ENCODE measurements at places on chromosomes 6 and 20.

- no peak for DNase-seq
Observed at GRCh38 chr20:53792946-53793536, 199.4 kb upstream of the ZNF217 start.

DNA sequence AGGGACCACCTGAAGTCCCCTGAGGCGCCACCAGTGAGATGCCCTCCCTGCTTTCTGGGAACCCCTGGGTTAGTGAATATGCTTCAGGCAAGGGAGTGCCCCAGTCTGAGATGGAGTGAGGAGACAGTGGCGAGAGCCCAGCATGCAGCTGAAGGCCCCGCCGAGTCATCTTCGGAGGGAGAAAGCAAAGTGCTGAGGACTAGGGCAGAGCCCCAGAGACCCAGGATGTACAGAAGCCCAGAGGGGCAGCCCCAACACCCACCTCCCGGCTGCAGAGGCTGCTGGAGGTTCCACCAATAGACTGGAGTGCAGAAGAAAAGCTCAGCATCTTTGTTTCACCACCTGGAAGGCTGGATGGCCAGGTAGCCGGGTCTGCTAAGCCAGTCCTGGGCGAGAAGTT is 14.1 kb downstream of the ANKRD60 start:
- DNase-seq: no peak

DNA sequence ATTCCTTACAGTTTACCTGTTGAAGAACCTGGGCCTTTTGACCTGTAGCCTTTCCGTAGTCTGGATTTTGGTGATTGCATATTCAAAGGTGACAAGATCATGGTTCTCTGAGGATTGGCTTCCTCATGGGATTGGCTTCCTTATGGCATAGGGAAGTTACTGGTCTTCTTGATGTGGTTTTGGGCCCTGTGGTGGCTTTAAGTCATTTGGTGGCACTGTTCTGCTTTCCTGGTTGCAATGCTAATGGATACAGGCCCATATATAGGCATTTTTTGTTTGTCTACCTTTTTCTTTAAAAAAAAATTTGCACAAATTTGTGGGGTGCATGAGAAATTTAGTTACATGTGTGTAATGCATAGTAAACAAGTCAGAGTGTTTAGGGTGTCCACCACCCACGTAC is 185.7 kb downstream of the CDKAL1 start:
- DNase-seq: no peak

DNA sequence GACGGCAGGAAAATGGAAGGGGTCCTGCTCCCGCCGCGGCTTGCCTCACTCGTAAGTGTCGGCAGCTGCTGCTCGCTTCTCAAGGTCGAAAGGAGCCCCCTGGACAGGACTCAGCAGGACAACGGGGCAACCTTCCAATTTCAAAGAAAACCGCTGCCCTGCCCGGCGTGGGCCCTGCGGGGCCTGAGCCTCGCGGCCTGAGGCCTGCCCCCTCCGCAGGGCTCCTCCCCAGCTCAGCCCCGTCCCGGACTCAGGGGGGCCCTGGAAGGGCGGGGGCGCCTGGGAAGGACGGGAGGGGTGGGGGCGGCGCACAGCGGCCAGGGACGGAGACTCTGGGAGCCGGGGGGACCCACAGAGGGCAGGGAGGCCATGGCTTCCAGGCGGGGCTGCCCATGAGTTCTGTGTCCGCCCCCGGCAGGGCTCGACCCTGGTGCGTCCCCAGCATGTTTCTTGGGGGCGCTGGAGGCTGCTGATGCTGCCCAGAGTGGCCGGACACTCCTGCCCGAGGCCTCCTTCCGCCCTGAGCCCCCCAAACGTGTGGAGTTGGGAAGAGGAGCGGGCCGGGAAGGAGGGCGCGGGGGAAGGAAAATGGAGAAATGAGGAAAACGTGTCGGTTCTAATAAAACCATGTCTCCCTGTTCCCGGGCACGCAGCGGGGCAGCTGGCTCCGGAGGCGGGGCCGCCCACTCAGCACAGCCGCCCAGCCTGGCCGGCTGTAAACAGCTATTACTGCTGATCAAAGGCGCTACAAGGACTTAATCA is 114.6 kb downstream of the DLL1 start:
- DNase-seq: no peak
